ENCODE measurements at places on chromosomes 5 and 9.

GRCh38 chr9:81601639-81602623, 87.4 kb downstream of the TLE1 start:
- no peak for DNase-seq

DNA sequence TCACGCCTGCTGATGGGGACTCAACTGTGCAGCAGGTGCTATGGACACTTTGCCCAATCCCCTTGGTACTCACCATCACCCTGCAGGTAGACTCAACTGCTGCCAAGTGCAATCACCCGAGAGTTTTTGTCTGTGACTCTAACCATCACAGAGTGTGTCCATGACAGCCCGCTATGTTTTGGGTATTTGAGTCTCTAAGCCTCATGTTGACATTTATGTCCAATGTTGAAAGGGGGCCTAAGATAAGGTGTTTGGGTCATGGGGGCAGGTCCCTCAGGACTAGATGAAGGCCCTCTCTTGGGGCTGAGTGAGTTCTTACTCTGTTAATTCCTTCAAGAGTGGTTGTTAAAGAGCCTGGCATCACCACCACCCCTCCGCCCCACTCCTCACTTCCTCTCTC, 44.1 kb upstream of the GABRP start:
- no peak for DNase-seq

GRCh38 chr9:35700031-35700430, 10.3 kb upstream of the TPM2 start:
- DNase-seq = no peak

- DNase-seq = no peak
These were observed 198.6 kb downstream of the TLE1 start for GRCh38 chr9:81490605-81491331.

- DNase-seq = no peak
These were observed 54.6 kb downstream of the MARCHF3 start for GRCh38 chr5:126975796-126976195.

DNA sequence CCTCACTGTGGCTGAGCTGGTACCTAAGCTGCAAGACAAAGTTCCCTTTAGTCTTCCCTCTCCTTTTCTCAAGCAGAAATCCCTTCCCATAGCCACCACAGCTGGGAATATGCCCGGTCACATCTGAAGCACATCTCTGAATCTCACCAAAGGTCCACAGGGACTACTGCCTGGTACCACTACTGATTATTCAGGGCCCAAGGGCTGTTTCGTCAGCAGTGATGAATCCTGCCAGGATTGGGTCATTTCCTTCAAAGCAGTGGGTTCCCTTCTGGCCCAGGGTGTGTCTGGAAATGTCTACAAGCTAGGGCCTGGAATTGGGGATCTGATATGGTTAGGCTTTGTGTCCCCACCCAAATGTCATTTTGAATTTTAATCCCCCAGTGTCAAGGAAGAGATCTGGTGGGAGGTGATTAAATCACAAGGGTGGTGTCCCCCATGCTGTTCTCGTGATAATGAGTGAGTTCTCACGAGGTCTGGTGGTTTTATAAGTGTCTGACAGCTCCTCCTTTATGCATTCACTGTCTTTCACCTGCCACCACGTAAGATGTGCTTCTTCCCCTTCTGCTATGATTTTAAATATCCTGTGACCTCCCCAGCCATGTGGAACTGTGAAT, 83.2 kb upstream of the FST start:
- no peak for DNase-seq

DNA sequence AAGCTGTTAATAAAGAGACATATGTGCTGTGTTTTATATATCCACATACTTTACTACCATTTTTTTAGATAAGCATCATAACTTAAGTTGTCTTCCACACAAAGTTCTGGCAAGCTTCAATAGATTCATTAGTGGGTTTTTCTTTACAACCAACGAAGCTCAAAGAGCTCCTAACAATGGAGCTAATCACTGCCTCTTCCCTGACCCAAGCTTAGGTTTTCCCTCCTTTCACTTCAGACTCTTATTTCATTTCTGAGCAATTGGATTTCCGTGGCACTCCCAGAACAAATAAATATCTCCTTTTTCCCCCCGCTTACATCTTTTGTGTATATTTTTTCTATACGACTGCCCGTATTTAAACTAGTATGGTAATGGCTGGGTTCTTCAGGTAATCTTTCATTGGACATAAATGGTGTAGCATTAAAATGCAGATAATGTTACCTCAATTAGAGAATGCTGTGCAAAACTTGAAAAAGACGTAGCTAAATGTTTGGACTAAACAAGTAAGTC, 275.5 kb upstream of the TMEM161B start:
- no peak for DNase-seq

DNA sequence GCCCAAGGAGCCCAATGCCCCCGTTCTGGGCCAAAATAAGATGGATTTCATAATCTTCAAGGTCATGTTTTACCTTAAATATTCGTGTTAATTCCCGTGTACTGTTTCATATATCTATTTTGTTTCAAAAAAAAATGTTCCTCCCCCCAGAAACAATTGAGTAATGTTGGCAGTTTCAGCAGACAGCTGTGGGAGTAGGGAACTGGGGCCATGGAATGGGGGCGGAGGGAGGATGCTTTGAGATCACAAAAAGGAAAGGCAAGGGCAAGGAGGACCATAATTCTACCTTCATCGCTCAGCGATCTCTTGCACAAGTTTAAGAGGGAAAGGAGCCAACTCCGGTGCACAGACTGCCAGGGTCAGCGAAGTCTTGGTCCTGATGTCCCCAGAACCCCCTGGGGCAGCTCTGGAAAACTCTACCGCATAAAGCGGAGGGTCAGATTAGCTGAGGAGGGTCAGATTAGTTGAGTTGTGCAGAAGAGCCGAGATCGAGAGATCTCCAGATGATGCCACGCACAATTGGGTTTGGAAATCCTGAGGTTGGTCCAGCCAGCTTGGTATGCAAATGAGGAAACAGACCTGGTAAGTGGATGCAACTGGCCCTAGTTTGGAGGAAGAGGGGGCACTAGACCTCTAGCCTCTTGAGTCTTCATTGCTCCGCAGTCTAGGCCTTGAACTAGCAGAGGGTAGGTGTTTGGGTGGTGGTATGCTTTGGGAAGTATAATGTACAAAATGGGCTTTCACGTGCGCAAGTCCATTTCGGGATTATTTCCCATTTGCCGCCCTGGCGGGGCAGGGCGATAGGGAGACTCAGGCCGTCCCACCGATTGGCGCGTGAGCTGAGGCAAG, 24.0 kb downstream of the CDKN2A start:
- no peak for DNase-seq

GRCh38 chr5:141095263-141095641, 837 bp downstream of the PCDHB2 start:
- DNase-seq = no peak

DNA sequence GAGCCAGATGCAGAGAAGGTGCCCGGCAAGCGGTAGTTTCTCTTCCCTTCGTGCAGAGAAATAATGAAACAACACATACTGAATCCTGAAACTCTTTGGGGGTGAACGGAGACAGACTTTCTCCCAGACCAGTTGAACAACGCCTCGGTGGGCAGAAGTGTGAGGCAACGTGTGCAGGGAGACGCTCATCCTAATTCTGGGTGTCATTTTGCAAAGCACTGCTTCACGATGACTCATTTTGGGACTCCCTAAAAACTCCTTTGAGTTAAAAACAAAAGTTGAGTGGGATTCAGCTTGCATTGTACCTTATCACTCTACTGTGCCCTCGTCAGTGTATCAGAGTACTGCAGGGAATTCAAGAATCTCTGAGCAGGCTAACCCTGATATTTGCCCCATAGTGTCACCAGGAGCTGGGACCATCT, 3.5 kb upstream of the NEK6 start:
- no peak for DNase-seq

DNA sequence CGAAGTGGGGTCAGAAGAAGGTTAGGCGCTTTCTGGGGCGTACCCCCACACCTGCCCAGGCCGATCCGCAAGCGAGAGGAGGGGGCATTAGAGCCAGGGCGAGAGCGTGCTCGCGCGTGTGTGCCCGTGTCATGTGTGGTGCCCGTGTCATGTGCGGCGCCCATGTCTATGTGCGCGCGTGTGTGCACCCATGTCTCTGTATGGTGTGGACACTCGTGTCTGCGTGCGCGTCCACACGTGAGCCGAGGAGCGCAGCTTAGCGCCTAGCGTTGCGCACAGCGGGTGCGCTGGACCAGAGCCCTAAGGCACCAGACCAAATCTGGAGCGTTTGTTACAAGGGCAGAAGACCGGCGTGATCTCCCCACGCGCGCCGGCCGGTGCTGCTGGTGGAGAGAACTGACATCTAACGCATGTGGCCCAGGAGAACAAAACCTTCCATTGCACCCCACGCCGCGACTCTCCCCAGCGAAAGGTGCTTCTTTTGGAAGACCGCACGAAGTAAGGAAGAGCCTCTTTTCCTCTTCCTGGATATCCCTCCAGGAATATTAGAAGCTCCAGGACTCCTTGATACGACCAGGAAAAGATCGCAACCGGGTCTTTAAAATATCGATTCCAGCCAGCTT, 644 bp downstream of the NIM1K start:
- no peak for DNase-seq

DNA sequence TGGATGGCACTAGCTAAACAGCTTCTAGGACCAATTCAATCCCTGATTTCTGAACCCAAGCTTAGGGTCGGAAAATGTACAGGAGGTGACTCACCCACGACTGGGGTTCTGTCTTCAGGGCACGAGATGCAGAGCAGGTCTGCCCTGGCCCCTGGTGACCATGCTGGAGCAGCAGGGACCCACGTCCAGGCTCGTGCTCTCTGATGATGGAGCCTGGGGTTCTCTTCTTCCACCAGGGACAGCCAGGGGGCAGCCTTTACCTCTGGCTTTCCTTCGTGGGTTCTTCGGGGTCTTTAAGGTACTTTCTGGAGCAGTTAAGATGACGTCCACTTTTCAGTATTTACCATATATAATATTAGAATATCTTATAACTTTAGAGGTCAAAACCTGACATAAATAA, 2.1 kb downstream of the CFAP77 start:
- no peak for DNase-seq

GRCh38 chr5:143314659-143315058, 88.8 kb downstream of the NR3C1 start:
- DNase-seq = no peak

DNA sequence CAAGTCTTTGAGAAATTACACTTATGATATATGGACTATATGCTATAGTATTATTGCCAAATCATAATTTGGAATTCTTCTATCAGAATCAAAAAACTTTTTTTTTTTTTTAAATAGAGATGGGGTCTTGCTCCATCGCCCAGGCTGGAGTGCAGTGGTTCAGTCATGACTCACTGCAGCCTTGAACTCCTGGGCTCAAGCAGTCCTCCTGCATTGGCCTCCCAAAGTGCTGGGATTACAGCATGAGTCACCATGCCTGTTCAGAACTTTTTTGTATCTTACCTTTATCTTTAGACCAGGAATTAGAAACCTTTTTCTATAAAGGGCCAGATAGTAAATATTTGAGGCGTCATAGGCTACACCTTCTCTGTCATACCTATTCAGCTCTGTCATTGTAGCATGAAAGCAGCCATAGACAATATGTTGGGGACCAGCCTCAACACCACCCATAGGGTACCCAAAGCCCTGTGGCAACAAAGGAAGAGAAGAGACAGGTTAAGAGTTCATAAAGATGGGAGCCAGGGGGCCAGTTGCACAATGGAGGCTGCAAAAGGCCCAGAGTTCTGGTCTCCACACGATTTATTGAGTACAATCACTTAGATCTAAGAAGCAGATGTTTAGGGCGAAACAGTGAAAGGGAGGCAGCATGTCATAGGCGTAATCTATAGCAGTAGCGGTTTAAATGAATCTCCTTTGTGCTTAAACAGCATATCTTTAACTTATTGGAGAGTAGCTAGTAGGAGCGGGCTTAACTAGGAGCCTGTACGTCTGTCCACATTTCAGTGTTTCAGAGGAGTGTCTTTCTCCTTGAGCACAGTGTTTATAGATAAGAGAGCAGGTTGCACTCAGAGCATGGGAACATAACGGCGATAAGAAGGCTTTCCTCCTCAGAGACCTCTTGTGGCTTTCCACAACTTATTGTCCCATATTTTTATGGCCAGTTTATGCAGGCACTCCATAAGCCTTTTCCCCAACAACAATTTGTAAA, 12.5 kb downstream of the ECM2 start:
- DNase-seq = no peak

DNA sequence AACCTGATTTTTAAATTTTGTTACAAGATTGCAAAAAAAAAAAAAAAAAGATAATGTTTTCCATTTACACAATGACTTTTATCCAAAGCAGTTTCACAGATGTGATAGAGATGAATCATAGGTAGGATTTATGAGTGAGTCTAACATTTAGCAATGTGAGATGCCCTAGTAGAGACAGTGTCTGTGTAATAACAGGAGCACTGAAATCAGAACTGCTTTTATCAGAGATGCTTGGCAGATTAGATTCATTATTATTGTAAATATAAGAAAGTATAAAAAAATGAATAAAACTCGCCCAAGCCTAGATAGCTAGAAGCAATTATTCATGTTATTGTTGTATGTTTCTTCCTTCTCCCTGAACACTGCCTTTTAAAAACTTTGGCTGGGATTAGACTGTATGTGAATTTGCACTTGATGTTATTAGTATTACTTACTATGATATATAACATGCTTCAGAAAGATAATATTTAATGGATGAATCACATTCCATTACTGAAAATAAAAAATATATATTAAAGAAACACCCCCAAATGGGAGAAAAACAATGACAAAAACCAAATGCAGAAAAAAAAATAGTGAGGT, 567.3 kb upstream of the KLF4 start:
- no peak for DNase-seq

GRCh38 chr9:106312906-106313305, 550.1 kb upstream of the ZNF462 start:
- DNase-seq = no peak

GRCh38 chr9:35164711-35165110, 2.9 kb downstream of the UNC13B start:
- no peak for DNase-seq

GRCh38 chr9:91495450-91495849, 71.8 kb upstream of the NFIL3 start:
- no peak for DNase-seq

DNA sequence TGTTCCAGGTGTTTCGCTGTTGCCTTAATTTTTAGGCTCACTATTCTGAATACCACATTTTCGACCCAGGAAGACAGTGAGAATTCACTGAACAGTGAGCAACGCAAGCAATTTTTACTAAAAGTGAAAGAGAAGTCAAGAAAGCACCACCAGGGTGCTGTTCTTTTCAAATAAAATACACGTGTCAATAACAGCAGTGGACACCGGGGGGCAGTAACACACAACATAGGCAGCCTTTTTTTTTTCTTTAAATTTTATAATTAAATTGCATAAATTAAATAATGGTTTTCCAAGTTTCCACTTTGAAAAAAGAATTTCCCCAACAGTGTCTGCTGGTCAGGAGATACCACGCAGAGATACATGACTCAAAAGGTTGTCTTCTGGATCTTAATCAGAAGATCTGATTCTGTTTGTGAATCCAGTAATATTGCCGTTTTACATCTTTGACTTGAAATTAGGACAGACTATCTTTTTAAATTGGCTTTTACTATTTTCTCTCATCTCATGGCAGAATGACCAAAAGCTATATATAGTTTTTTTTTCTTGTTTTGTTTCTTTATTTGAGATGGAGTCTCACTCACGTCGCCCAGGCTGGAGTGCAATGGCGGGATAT, 47.1 kb upstream of the SH3GL2 start:
- no peak for DNase-seq

Measured in stimulated activated CD4-positive, alpha-beta T cell treated with anti-CD3 and anti-CD28 coated beads, Interleukin-1b, Interleukin-23, amount 100 ng/mL, for 1 hour (primary cell).